ENCODE measurements at places on chromosomes 4 and X. TPM values are rescaled to one million over a fixed set of nuclear protein-coding genes. Genes with fewer than 3 reads are reported as not detected.
A peak's percentile ranks its signal among the peaks of the same experiment; 100 is the strongest.

FRG2 gene
- not detected for polyA plus RNA-seq

NLGN3 gene
- 2.5 TPM for polyA plus RNA-seq

VEGFC gene
- polyA plus RNA-seq, result 8.4 TPM

EGFL6 gene
- 53.7 TPM for polyA plus RNA-seq

SLC34A2 gene
- 0.37 TPM for polyA plus RNA-seq

JADE3 gene
- polyA plus RNA-seq, result 4.5 TPM

ODAPH gene
- not detected for polyA plus RNA-seq

SUPT20HL1 gene
- not detected for polyA plus RNA-seq

- no peak for DNase-seq
Measured at GRCh38 chrX:136497556-136498052, at the start of gene HTATSF1. Gene HTATSF1 (plus strand): TSS chrX:136497592. CDS start chrX:136497685, 93 bp downstream.

DNA sequence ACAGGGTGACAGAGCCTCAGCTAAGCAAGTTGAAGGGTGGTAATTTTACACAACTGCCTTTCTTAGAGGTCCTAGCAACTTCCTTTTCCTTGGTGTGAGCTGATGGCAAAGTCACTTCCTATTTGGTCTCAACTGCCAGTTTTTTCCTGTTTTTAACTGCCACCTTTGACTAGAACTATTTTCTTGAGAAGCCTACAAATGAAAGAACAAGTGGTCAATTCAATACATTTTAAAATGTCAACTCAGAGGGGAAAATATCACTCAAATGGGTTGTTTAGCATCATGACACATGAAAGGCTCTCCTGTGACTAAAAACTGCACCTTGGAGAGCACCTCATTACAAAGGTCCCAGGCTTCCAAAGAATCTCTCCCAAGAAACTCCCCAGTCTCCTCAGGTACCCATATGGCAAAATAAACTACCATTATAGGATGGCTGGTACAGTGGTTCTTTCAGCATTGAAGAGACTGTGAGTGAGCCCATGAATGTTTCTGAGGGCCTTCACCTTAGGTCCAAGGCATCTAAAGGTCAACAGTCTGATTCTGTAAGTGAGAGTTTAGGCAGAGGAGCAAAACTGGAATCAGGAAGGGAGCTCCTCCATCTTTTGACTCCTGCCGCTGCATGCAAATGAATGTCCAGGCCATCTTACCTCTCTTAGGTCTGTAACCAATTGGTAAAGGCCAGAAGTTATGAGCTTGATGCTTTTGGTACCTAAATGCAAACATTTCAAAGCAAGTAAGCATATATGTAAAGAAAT, 5.5 kb upstream of the STK26 start:
- no peak for DNase-seq

- DNase-seq, result no peak
Measured at GRCh38 chr4:13349096-13349495, 135.0 kb downstream of the RAB28 start.

DNA sequence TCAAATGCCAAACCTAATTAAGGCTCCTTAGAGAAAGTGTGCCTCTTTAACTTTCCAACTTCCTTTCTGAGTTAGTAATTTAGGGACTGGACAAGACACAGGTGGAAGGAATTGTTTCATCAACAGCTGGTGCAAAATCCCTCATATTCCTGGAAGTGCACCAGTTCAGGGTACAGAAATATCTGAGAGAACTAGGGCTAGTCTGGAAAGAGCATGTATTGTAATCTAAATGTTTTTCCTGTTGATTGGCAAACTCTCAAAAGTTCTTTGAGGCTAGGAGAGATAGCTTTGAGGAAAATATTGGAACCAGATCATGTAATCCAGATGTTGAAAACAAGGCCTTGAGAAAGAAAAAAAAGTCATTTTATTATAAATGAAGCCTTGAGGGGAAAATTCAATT, 98.1 kb upstream of the C1GALT1C1 start:
- DNase-seq, result peak; percentile 30

- DNase-seq, result no peak
Measured at GRCh38 chr4:88962396-88962795, 94.6 kb downstream of the FAM13A start.

GRCh38 chrX:38172596-38172995, 48.1 kb downstream of the SRPX start:
- no peak for DNase-seq

GRCh38 chr4:187071946-187072600, 348.4 kb upstream of the FAT1 start:
- no peak for DNase-seq

GRCh38 chrX:48606091-48606490, 8.8 kb downstream of the WDR13 start:
- DNase-seq, result no peak

DNA sequence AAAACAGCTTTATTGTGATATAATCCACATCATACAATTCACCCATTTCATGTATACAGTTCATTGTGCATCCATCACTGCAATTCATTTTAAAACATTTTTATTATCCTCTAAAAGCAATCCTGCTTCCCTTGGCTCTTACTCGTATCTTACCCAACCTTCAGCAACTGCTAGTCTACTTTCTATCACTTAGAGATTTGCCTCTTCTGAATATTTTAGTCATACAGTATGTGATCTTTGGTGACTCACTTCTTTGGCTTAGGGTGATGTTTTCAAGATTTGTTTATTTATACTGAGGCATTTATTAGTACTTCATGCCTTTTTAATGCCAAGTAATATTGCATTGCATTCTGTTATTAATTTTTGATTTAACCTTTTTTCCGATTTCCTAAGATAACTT, 15.0 kb upstream of the MSMO1 start:
- no peak for DNase-seq

- DNase-seq, result no peak
Measured at GRCh38 chr4:97104666-97105065, 1038.6 kb downstream of the STPG2 start.

- DNase-seq, result no peak
Measured at GRCh38 chr4:153004081-153004850, 68.1 kb downstream of the FHDC1 start.

GRCh38 chr4:106585915-106586349, 217.4 kb upstream of the GIMD1 start:
- no peak for DNase-seq
